ENCODE measurements at places on chromosomes 6 and 20.

- DNase-seq, result no peak
Measured at GRCh38 chr20:37475252-37475651, 45.8 kb upstream of the NNAT start.

- DNase-seq, result peak; percentile 6
Measured at GRCh38 chr20:62064770-62065673, 659 bp downstream of the TAF4 start.

DNA sequence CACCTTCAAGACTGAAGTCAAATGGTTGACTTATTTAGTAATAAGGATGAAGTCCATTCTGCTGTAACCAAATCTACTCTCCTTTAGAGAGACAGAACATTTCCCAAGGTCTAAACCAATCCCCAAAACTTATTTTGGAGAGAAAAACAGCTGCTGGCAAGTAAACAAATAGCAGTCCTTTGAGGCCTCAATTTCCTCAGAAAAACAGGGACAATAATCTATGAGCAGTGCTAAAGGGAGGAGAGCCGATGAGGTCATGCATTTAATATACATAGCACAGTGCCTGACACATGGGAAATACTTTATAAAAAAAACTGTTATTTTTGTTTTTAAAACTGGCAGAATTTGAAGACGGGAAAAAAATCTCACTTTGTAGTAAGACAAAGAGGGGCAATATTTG, 526.0 kb downstream of the EPM2A start:
- DNase-seq, result no peak

DNA sequence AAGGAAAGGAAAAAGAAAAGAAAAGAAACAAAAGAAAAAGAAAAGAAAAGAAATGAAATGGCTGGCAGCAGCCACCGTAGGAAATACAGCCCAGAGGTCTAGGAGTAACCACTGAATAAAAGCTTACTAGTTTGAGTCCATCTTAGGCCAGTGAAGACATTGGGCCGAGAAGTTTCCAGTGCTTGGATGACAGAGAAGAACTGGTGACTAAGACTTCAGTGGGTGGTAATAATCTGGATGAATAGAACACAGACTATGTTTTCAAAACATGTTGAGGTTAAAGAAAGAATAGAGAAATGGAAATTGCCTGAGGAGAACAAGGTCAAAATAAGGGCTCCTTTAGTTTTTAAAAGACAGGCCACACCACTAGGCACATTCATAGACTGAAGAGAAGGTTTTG, 198.8 kb downstream of the ATXN1 start:
- DNase-seq, result no peak

GRCh38 chr6:113529196-113529595, 327.9 kb upstream of the MARCKS start:
- no peak for DNase-seq

GRCh38 chr6:14326774-14327173, 209.2 kb downstream of the CD83 start:
- DNase-seq, result no peak

- no peak for DNase-seq
Measured at GRCh38 chr6:134152767-134153485, 100.5 kb upstream of the SLC2A12 start.

All from activated CD4-positive, alpha-beta T cell treated with anti-CD3 and anti-CD28 coated beads, Interleukin-2, amount 50 U/mL, for 1 hour (primary cell).